Esophagus (tissue), 2 donors: ENCODE measurements at places on chromosomes 3 and 15. TPM values are rescaled to one million over a fixed set of nuclear protein-coding genes. Genes with fewer than 3 reads are reported as not detected.

MINAR1 gene
- 0.29 TPM for polyA plus RNA-seq

TM4SF1 gene
- polyA plus RNA-seq, result 172 TPM

PDZRN3 gene
- polyA plus RNA-seq, result 13.9 TPM

COL6A6 gene
- 0.04 TPM for polyA plus RNA-seq

SMCO1 gene
- polyA plus RNA-seq, result not detected

SLC9C1 gene
- polyA plus RNA-seq, result not detected

POC1A gene
- polyA plus RNA-seq, result 5.2 TPM

GREM1 gene
- 1.3 TPM for polyA plus RNA-seq

SCAANT1 gene
- not detected for polyA plus RNA-seq

RARRES1 gene
- 0.96 TPM for polyA plus RNA-seq

LIPH gene
- polyA plus RNA-seq, result 14.2 TPM

COL8A1 gene
- 1.4 TPM for polyA plus RNA-seq

MORF4L1 gene
- 126 TPM for polyA plus RNA-seq

PDCD7 gene
- polyA plus RNA-seq, result 11.9 TPM

CHRM5 gene
- not detected for polyA plus RNA-seq

HSPBAP1 gene
- polyA plus RNA-seq, result 7.5 TPM
